ENCODE measurements at places on chromosomes 1 and 21. TPM values are rescaled to one million over a fixed set of nuclear protein-coding genes. Genes with fewer than 3 reads are reported as not detected.

GRCh38 chr1:9992910-9993309 is 4.1 kb upstream of the RBP7 start:
- peaks cover 11% of the 10 kb centered on the region for H3K27me3 ChIP-seq
- H3K36me3 ChIP-seq: no peaks in the 10 kb centered on the region
- H3K27ac ChIP-seq: no peak overlapping the region
- H3K4me1 ChIP-seq: peaks cover 4% of the 10 kb centered on the region
- H3K4me3 ChIP-seq: no peak overlapping the region

Gene GJB3
- total RNA-seq: not detected

Gene RXFP4
- total RNA-seq: not detected

Gene UMODL1
- 0.36 TPM for total RNA-seq

Gene FALEC
- total RNA-seq: 2.6 TPM

All from B cell (primary cell).